H54 (cell line): ENCODE measurements at places on chromosomes 12 and 14.

GRCh38 chr12:53852992-53853391 lies 85.6 kb upstream of the HOXC13 start:
- DNase-seq: no peak

DNA sequence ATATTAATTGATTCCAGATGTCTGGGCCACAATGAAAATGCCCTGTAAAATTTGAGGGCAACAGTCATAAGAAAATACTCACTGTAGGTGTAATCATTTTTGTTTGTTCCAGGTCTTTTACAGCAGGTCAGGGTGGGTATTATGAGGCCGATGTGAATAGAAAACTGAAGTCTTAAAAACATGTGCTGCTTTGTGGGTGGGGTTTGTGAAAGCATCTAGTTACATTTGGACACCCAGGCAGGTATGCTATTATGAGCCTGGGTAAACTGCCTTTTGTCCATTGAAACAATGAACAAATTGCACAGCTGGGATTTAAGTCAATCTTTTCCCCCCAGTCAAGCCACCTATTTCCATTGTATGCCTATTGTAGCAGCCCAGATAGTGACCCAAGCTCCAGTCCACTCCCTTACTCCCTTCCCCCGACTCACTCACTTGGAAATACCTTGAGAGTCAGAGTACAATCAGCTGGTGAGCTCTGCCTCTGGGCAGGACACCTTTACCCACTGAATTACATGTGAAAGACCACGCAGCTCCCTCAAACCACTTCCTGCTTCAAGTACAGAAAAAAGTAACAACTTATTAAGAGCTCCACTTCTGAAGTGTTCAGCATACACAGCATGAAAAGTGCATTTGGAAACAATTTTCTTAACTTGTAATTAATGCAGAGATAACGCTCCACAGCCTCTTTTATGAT lies 1.8 kb downstream of the IGF1 start:
- no peak for DNase-seq

GRCh38 chr12:14723763-14724162 lies 27.4 kb upstream of the GUCY2C start:
- DNase-seq: peak; percentile 13

DNA sequence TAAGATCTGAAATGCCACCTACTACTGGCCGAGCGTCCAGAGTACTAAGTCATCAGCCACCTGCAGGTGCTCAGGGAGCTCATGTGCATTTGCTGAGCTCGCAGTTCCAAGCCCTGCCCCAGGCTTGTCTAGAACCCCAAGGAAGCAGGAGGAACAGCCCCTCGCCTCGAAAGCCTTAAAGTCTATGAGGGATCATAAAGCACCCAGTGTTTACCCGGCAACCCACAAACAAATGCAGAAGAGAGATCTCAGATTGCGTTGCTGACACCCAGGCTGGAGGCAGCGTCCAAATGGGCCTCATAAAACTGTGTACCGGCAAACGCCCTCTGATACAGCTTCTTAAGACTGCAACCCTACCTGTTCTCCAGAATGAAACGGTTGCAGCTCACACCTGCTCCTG lies 6.8 kb downstream of the KDM2B start:
- DNase-seq: no peak

- no peak for DNase-seq
Measured at GRCh38 chr14:95248432-95248831, 71.3 kb downstream of the CLMN start.

DNA sequence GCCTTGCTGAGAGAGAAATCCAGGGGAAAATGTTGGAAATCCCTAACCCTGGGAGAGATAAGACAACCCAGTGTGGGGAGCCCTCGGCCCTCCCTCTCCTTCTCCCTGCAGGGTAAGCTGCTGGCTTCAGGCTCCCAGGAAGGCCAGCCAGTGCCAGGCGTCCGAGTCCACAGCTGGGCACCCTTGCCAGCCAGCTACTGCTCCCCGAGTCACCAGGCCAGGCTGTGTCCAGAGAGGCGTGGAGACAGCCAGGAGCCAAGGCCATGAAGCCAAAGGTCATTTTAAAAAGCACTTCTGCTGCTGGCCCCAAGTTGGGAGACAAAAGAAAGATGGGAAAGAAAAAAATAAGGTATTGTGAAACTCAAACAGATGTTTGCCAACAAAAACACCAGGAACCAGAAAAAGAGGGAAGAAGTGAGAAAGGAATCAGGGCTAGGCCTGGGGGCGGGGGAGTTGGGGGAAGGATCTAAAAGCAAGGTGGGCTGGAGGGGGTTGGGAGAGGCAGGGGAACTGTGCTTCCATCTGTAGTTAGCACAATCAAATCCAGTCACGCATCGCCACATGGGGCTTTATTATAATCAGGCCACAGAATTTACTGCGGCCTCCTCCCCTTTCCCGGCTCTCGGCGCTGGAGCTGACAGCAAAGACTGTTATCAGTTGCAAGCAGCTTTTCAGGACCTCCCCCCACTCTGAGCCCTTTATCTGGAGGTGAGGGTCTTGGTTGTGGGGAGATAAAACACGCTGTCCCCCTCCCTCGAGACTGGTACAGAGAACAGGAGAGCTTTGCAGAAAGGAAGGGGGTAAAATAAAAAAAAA lies 33.5 kb downstream of the RBM19 start:
- no peak for DNase-seq

DNA sequence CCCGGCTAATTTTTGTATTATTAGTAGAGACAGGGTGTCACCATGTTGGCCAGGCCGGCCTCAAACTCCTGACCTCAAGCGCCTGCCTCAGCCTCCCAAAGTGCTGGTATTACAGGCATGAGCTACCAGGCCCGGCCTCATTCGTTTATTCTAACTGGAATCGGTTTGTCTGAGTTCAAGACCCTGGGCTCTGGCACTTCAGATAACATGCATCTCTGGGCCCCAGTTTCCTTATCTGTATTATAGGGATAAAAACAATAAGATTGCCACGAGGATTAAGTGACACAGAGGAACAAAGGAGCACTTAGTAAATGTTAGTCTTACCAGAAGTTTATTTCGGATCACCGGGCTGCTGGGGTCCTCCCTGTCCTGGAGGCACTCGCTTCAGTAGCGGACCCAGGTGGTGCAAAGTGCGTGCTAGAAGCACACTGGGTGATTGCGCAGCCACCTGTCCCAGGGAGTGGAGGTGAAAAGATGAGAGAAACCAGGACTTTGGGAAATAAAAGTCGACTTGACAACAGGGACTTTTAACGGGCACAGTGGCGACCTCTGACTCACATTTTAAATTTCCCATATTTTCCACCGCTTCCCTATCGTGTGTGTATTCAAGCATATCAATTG lies 37.5 kb downstream of the ACACB start:
- no peak for DNase-seq

DNA sequence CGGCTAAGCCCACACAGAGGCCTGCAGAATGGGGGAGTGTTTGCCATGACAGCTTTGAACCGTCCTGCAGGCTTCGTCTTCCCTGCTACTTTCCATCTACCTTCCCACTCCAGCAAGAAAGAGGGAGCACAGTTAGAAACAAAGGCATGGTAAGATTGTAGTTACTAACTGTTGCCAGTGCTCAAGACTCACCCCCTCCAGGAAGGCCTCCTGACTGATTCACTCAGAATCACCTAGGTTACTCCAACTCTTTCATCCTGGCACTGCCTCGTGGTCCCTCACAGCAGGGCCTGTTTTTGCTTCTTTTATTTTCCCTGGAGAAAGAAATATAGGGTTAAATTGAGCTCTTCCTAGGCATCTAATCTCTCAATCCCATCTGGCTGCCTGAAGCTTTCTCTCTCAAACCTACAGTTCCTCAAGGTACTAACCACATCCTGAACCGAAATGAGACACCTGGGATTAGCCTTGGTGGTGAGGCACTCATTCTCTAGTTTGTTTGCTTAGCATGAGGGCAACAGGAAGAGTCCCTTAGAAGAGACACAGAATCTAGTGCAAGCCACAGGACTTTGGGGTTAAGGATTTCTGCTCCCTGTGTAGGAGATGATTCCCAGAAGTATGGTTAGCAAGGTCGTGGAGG lies 7.8 kb downstream of the GALNT6 start:
- DNase-seq: no peak

- DNase-seq: no peak
Measured at GRCh38 chr14:69400154-69400553, 1.7 kb downstream of the SLC39A9 start.

GRCh38 chr14:24013654-24014514 lies 25.2 kb downstream of the DHRS4L2 start:
- DNase-seq: peak; percentile 33

DNA sequence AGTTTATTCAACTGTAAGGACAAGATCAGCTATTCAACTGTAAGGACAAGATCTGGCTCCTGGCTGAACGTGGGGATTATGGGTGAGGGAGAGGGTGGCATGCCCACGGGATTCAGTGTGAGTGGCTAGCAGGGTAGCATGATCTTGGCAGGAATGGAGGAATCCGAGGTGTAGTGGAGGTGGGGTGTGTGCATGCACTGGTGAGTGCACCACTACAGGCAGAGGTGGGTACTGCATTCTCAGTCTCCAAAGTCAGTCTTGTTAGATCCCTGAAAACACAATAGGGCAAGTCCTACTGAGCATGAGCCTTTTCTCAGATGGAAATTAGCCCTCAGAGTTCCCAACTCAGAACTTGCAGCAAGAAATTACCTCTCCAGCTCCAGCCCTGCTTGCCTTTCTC lies 32.2 kb upstream of the DCD start:
- DNase-seq: peak; percentile 29

- peak; percentile 93 for DNase-seq
Measured at GRCh38 chr14:73741386-73741875, 27.2 kb upstream of the PNMA1 start.

- DNase-seq: no peak
Measured at GRCh38 chr12:104042580-104042979, 7.4 kb downstream of the GLT8D2 start.

DNA sequence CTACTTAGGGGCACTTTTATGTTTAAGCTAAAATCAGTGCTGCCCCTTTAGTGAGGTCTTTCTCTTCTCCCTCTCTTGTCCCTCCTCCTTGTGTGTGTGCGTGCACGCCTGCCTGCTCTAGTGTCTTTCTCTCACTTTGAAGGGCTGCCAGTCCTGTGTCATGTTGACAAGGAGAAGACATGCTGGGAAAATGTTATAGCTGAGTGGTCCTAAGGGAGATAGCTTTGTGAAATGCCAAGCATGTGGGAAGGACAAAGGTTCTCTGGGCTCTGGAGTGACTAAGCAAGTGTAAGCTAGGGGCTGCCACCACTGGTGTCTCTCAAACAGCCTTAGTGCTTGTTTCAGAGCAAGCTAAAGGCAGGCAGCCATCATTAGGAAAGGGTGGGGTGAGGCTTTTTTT lies 108.4 kb downstream of the EMP1 start:
- no peak for DNase-seq

DNA sequence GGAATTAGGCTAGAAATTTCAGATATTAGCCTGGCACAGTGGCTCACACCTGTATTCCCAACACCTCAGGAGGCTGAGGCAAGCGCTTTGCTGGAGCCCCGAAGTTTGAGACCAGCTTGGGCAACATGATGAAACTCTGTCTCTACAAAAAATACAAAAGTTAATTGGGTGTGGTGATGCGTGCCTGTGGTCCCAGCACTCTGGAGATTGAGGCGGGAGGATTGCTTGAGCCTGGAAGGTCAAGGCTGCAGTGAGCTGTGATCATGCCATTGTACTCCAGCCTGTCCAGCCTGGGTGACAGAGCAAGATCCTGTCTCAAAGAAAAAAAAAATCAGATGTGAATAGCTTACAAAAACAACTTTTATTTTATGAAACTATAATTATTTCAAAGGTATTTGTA lies 15.1 kb downstream of the FRMD6 start:
- DNase-seq: no peak

GRCh38 chr12:68482660-68483059 lies 128.0 kb upstream of the RAP1B start:
- DNase-seq: no peak

GRCh38 chr14:104595116-104595675 lies 9.4 kb downstream of the TMEM179 start:
- DNase-seq: no peak

- DNase-seq: no peak
Measured at GRCh38 chr14:27390155-27390554, 792.3 kb upstream of the NOVA1 start.

DNA sequence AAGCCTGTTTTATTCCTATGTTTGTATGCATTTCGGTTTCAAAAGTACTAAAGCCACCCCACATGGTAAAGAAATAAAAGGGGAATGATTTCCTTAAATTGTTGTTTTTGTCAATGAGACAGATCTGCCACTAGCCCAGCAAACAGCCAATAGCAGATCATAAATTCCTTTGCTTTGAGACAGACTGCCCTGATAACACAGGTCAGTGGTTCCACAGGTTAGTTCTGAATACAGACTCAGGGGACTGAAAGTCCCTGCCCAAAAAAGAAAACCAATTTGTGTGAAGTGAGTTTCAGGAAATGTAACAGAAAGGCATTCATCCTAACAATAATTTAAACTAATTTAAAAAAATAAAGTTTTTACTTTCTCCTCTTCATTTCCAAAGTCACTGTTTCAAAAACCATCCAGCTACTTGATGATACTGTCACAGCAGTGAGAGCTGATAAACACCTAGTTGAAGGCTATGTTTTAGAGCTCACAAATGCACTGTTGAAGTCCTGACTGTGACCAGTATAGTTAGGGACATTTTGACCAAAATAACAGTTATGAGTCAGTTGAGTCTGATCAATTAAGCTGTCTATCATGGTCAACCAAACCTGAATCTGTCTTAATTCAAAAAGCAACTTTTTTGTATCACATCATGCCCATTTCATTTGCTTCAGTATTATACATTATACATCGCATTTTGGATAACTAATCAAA lies 77.7 kb downstream of the LGR5 start:
- DNase-seq: no peak

DNA sequence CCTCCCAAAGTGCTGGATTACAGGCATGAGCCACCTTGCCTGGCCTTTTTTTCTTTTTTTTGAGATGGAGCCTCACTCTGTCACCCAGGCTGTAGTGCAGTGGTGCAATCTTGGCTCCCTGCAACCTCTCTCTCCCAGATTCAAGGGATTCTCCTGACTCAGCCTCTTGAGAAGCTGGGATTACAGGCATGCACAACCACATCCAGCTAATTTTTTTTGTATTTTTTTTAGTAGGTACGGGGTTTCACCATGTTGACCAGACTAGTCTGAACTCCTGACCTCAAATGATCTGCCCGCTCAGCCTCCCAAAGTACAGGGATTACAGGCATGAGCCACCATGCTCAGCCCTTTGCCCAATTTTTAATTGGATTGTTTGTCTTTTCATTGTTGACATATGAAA lies 58.0 kb downstream of the SINHCAF start:
- DNase-seq: no peak

GRCh38 chr12:52552681-52553195 lies at the start of gene KRT71:
Gene KRT71, minus strand, starts transcription at chr12:52553145. Its CDS starts 68 bp downstream, at chr12:52553077.
- no peak for DNase-seq

GRCh38 chr12:3723916-3724805 lies 28.7 kb downstream of the CRACR2A start:
- no peak for DNase-seq
